ENCODE measurements at places on chromosomes 4 and X.

- no peak for DNase-seq
Measured at GRCh38 chrX:23737413-23737812, 5.7 kb downstream of the ACOT9 start.

DNA sequence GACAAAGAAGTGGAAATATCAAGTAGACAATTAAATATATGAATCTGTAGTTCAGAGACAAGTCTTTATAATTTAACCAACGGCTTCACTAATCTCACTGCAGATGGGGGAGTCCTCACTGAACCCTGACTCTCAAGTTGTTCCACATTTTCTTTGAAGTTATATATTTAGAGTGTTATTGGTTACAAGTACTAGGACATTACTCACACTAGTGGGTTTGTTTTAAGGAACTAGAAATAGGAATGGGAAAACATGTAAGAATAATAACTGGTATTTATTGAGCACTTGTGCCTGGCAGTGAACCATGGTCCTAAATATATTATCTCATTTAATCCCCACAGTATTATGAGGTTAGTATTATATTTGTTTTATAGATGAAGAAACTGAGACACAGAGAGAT, 22.0 kb downstream of the MND1 start:
- DNase-seq: no peak

GRCh38 chr4:114264877-114265291, 285.4 kb upstream of the ARSJ start:
- no peak for DNase-seq

DNA sequence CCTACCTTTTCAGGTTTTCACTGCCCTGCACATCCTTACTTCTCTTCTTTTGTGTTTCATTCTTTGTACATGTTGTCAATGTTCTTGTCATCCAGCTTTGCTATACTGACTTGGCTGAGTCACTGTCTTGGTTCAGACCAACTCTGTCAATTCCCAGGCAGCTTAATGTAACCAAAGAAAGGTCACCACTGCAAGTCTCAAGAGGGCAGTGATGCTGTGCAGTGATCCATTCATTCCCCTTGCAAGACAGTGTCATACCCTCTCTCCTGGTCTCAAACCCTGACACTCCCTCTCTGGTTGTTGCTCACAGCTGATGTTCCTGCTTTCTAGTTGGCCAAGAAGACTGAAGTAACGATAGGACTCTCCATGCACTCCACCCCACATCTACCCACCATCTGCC, 17.5 kb downstream of the RAB39B start:
- no peak for DNase-seq

DNA sequence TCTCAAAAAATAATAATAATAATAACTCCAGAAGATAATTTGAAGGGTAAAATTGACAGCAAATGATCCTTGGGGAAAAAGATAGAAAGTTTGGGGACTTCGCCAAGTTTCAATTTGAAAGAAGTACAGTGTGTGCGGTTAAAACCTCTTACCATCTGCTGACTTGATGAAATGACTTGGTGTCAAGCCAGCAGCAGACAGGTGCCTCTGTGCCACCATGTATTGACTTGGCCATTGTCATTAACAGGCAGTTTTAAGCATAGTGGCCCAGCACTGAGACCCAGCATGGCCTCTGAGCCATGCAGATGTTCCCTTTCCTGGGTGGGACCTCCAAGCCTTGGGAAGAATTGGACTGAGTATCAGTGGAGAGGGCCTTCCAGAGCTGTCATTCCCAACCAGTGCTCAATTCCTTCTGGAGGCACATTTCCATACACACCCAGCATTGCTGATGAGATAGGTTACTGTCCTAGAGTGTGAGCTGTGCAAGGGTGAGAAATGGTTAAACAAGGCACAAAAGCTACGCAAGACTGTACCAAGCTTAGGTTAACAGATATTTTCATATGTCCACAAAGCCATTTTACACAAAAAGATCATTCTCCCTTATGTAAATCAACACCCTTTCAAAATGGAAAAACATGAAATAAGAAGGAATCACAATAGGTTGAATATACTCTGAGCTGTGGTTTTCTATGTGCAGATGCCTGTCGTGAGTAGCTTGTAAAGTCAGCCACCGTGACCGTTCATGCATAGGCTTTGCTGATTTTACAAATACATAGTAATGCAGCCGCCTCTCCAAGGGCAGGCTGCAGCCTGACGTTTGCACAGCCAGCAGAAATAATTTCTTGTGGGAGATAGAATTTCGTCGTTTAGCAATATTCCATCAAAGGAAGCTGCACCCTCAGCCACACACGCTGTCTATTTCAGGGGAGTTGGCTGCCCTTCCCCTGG, 59.4 kb upstream of the FBXW7 start:
- no peak for DNase-seq

GRCh38 chr4:38723726-38724474, 58.9 kb downstream of the TLR10 start:
- DNase-seq: no peak

- no peak for DNase-seq
Measured at GRCh38 chr4:188092824-188093223, 16.6 kb downstream of the TRIML2 start.

GRCh38 chrX:66677430-66677829, 38.6 kb upstream of the EDA2R start:
- DNase-seq: no peak
